ENCODE measurements at places on chromosomes 1 and 21. TPM values are rescaled to one million over a fixed set of nuclear protein-coding genes. Genes with fewer than 3 reads are reported as not detected.

DNA sequence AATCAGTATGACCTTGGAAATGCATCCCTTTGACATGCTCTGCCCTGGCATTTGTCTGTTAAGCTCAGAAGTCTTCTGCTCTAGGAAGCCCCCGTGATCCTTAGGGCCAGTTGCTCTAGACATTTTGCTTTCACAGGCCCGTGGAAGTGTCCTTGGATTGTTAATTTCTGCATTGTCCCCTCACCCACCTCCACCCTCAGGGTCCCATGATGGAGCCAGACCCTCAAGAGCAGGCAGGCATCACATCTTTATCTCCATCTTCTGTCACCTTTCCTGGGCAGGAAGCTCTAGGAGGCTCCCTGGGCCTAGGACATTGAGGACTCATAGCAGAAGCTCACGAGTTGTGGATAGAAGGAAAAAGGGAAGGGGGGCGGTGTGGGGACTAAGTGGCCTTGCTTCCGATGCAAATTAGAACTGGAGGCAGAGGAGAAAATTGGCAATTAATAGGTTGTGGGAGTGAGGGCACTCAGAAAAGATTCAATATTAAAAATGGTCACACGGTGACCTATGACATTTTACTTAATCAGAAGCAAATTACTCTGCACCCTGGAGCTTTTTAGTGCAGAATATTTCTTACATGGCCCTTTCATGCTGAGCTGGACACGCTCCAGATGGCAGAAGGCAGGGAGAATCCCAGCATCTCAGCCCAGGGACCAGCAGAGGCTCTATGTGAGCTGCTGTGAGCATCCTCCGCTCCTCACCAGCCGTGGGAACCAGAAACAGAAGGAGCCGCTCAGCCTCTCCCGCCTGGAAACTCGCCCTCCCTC, 185.0 kb downstream of the MATN1 start:
- no peak for ATAC-seq

Gene LINGO4
- total RNA-seq = not detected

DNA sequence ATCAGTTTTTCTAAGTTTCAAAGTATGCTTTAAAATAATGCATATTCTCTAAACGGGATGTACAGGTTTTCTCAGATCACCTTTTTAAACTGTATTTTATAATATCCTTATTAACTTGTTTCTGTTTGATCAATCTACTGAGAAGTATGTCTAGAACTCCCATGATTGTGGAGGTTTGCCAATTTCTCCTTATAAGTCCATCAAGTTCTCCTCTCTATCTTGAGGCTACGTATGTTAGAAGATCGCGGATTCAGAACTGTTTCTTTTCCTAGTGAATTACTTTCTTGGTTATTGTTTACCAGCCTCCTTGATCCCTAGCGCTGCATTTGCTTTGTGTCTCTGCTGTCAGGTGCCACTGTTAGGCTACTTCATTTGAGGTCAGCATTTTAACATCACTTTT, 89.2 kb downstream of the NPHP4 start:
- ATAC-seq = no peak

GRCh38 chr1:32144033-32144432, 35.4 kb upstream of the TXLNA start:
- no peak for ATAC-seq

DNA sequence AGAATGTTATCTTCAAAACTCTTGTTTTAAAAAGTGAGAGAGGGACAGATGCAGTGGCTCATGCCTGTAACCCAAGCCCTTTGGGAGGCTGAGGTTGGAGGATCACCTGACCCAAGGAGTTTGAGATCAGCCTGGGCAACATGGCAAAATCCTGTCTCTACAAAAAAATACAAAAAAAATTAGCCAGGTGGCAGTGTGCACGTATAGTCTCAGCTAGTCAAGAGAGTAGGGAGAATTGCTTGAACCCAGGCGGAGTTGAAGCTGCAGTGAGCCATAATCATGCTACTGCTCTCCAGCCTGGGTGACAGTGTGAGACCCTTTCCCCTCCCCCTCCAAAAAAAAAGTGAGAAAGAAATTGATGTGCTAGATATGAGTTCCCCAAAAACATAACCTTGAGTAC, 131.0 kb downstream of the KCNT2 start:
- ATAC-seq = no peak

DNA sequence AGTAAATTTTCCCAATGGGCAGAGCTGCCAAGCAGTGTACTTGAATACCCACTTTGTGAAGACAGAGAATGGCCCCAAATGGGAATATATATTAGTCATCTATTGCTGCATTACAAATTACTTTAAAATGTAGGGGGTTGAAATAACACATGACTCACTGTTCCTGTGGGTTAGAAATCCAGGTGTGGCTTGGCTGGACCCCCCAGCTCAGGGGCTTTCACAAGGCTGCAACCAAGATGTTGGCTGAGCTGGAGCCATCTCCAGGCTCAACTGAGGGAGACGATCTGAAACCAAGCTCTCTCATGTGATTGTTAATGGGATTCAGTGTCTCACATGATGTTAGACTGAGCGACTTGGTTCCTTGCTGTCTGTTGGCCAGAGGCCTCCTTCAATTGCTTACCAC, 33.4 kb upstream of the ARHGAP29 start:
- no peak for ATAC-seq

DNA sequence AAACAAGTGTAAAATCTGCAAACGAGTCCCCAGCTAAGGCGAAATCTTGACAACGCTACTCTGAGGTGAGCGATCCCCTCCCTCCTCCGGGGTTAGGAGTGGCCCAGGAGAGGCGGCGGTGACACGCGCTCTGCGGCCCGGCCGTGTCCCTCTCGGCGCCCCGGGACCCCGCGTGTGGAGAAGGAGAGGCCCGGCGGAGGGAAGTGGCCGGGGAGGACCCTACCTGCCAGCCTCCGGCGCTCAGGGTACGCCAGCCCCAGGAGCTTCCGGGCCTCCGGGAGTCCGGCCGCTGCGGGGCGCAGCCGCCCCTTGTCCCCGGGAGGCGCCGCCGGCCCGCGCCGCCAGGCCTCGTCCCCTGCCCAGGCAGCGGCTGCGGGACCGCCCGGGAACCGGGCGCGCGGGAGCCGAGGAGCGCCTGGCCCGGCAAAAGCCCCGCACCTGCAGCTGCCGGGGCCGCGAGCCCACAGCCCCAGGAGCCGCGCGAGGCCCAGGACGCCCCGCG, 543 bp downstream of the ABCB10 start:
- ATAC-seq = peak; percentile 20

- ATAC-seq = no peak
These were observed 84.1 kb downstream of the GPR88 start for GRCh38 chr1:100622037-100622436.

Data from esophagus mucosa (tissue), 1 donor.